Ecto neural progenitor cell (in vitro differentiated cells): ENCODE measurements at places on chromosomes 12 and 14.

- DNase-seq = no peak
These were observed 33.5 kb upstream of the EVL start for GRCh38 chr14:100031506-100032281.

DNA sequence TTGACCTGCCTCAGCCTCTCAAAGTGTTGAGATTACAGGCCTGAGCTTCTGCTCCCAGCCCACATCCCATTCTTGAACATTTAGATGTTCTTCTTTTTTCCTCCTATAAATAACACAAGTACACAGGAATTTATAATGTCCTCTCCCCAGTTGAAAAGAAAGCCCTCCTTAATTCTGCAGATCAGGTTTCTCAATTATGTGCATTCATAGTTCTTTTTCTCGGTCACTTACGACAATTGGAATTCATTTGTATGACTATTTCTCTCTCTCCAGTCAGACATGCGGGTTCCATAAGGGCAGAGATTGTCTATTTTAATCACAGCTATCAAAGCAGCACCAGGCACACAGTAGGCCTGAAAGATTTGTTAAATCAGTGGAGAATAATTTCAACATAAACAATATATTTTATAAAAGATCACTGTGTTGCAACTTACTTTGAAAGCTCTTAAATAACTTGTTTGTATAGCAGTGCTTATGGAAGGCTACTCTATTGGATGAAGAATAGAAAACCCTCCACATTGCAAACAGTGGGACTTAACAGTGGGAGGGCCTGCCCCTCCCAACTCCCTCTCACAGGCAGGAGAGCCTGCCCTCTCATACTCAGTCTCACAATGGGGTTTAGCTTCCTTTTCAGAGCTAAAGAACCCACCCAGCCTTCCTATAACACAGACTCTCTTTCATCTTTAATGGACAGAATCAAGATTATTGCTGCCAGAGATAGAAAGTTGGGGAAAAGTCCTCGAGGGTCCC is 84.1 kb upstream of the TRAF3 start:
- DNase-seq = no peak

- no peak for DNase-seq
These were observed 177.7 kb upstream of the LHX5 start for GRCh38 chr12:113649256-113649830.

GRCh38 chr14:55514819-55515490 is 65.1 kb upstream of the KTN1 start:
- no peak for DNase-seq

DNA sequence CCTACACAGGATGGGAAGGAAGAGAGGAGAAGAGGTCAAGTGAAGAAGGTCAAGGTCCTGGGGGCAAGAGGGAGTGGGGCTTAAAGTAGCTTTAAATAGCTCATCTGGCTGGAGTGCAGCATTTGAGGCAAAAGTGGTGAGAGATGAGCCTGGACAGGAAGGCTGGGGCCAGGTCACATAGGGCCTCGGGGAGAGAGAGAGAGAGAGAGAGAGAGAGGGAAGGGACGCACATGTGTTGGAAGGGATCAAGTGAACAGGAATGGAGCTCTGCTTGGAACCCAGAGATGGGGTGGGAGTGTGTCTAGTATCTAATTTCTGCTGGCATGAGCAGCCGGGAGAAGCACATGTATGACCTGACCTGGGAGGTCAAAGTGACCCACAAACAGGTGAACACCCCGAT is 407.5 kb downstream of the MED13L start:
- no peak for DNase-seq

- DNase-seq = no peak
These were observed 250.0 kb downstream of the KCNC2 start for GRCh38 chr12:74959657-74960056.

DNA sequence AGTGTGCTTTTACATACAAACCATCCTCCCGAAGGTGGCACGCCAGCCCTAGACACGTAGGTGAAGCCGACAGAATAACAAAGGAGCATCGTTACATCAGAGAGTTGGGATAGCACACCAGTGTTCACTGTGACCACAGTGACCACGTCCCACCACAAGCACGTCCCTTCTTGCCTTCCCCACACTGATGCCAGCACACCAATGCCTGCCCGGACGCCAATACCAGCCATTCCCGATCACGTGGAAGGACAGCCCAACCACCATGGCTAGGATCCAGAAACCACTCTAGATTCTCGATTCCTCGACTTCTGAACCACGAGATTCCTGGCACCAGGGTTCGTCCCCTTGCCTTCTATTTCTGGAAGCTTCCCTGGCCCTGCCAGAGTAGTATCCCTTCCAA is 48.0 kb upstream of the GPR68 start:
- DNase-seq = no peak

GRCh38 chr14:88204221-88204620 is 118.8 kb downstream of the KCNK10 start:
- no peak for DNase-seq

- no peak for DNase-seq
These were observed 168.7 kb upstream of the PDZRN4 start for GRCh38 chr12:41019461-41019860.

- no peak for DNase-seq
These were observed 279.9 kb upstream of the TBX3 start for GRCh38 chr12:114963846-114964245.

GRCh38 chr12:101866615-101867373 is 10.6 kb upstream of the DRAM1 start:
- no peak for DNase-seq

DNA sequence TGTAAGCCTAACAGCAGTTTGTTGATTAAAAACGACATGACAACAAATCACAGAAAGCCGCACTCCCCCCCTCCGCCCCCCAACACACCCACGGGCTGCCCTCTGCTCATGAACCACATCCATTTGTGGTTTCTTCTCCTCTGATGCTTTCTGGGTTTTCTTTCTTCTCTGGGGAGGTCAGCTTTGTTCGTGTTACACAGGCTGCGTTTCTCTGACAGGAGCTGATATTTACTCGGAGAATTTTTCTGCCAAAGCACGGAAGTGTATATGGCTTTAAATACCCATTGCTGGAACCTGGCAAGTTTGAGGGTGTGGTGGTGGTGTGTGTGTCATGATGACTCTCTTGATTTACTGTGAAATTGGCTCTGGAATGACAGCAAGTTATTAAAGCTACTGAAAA is 883.7 kb upstream of the TMEM132C start:
- no peak for DNase-seq

DNA sequence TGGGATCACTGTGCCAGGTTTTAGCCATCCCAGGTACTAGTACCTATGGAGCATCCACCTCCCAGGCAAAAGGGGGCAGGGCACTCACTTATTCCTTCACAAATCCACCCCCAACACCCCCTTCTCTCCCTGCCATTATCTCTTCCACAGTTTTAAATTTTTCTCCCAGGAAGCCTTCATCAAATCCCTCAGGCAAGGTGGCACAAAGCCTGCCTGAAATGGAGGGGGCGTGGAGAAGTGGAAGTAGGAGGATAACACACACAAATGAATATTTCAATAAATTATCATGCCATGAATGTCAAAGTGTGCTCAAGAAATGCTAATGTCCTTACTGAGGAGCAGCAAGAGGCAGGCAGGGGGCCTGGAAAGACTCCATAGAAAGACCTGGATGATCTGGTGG is 4.7 kb upstream of the CHST11 start:
- no peak for DNase-seq

DNA sequence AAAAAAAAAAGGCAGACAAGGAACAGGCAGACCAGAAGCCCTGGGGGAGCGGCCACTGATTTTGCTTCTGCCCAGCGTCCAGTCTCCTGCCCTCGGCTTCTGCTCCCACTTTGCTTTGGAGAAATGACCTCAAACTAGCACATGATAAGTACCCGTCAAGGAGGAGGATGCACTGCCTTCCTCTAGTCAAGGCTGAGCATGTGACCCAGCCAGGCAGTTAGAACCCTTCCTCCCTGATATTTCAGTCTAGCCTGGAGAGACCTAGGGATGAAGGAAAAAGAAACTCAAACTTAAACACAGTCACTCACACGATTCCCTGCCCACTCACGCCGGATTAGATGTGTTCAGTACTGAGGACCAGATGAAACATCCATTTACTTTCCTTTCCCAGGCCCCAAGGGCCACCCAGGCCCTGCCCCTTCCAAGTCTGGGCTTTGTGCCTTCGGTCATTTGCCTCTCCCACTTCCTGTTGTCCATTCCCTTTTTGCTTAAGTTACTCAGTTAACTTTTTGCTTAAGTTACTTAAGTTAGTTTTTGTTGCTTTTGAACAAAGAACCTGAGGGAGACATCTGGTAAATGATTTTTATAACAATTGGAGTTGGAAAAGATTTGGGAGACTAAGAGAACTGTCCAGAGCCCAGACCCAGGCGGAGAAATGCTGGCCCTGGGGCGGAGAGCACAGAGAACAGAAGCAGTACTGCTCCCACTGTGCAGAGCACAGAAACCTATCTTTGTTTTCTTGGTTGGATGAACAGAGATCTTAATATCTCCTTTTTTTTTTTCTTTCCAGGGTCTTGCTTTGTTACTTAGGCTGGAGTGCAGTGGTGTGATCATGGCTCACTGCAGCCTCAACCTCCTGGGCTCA is 23.0 kb upstream of the TTC7B start:
- no peak for DNase-seq

- DNase-seq = no peak
These were observed 338.4 kb downstream of the ADAMTS20 start for GRCh38 chr12:43213608-43214007.

GRCh38 chr12:110015132-110015531 is 15.9 kb downstream of the ANKRD13A start:
- no peak for DNase-seq

DNA sequence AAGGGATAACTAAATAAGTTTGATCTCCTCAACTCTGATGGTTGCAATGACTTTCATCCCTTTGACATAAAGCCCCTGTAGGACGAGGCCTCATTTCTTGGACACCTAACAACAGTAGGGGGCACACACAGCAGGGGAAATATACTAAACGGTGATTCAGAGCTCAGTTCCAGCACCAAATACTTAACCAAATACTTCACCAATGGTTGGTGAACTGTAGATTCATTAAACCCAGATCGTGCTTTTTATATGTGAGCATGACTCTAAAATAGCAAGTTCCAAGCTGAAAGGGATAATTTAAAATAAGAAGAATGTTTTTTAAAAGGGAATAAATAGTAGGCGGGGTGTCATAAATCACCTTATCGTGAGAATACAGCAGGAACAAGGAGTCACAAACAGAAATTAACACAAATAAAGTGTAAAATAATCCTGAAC is 53.2 kb downstream of the ATG2B start:
- no peak for DNase-seq

- DNase-seq = peak; percentile 69
These were observed at the start of gene GPRC5A for GRCh38 chr12:12891080-12891880. Gene GPRC5A (plus strand): TSS chr12:12891562. CDS start chr12:12908250, 16,688 bp downstream.

GRCh38 chr12:40942326-40942725 is 245.8 kb upstream of the PDZRN4 start:
- no peak for DNase-seq

DNA sequence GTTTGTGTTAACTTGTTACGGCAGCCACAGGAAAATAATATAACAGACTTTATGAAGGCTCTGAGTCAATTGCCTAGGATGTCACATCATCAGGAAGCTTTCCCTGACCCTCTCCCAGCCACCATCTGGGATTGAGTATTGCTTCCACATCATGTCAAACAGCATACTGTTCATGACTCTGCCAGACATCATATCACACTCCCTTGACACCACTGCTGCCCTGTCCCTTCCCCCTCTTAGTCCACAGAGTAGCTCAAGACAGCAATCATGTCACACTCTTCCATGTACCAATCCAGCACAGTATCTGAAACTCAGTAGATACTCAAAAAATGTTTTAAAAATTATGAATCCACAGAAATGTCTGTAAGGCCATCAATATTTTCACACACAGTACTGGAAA is 168.0 kb downstream of the PIK3C2G start:
- no peak for DNase-seq

DNA sequence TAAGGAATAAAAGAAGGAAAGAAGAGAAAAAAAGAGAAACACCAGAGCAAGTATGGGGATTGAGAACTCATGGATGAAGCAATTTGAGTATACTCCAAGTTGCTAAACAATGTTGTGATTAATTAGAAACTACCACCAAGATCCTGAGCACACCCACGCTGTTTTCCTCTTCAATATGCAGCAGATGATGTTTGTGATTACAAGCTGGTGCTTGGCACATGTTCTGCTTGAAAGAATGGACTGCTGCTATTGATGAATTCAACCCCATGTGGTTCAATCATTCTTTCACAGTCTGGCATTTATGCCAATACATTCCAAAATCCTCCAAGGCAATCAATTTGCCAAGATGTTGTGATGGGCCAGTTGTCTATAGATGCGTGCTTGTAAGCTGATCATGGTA is 146.8 kb downstream of the SLC2A13 start:
- DNase-seq = no peak

DNA sequence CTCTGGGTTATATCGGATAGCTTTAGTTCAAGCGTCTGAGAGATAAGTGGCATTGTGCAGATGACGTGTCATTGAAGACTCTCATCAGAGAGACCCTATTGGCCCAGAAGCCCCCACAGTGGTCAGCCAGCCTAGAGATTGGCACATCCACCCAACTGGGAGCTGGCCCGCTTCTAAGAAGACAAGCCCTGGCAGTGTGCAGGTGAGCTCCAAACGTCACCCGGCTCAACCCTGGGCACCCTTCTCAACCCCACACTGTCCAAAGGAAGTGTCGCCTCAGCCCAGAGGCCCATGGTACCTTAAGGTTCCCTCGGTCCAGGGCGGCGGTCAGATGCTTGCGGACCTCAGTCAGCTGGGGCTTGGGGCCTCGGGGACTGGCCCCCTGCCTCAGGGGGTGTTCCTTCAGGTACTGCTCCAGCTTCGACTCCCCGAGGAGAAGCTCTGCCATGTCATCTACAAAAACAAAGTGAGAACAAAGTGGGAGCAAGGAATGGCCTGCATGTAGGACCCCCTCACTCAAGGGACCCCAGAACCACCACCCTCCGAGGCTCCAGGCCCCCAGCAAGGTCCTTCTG is 30.3 kb downstream of the TTC7B start:
- DNase-seq = peak; percentile 30

DNA sequence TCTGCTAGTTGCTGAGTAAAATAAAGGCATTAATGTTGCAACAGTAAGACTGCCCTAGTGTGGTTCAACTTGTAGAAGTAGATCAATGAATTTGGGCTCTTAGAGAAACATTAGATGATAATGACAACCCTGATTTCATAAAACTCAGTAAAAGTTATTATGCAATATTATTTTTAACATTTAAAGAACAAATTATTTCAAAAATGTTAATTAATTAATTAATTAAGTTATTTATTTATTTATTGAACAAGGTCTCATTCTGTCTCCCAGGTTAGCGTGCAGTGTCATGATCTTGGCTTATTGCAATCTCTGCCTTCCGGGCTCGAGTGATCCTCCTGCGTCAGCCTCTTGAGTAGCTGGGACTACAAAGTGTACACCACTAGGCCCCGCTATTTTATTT is 1016.4 kb downstream of the VRK1 start:
- no peak for DNase-seq

DNA sequence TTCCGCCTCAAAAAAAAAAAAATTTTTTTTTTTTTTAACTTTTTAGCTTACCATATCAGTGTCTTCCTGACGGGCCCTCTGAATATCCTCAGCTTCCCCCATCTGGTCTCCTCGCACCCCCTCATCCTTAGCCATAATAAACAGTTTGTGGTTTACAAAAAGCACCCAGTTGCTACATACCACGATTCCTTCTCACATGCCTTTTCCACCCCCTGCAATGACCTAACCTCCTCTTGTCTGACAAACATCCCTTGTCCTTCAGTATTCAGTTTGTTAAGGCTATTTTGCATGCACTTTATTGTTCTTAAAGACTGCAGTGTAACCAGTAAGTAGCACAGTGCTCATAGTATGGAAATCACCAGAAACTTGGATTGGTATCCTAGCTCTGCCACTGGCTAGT is 88.5 kb downstream of the PPM1H start:
- no peak for DNase-seq
